ENCODE measurements at places on chromosomes 3 and 15. TPM values are rescaled to one million over a fixed set of nuclear protein-coding genes. Genes with fewer than 3 reads are reported as not detected.
A peak's percentile ranks its signal among the peaks of the same experiment; 100 is the strongest.

DNA sequence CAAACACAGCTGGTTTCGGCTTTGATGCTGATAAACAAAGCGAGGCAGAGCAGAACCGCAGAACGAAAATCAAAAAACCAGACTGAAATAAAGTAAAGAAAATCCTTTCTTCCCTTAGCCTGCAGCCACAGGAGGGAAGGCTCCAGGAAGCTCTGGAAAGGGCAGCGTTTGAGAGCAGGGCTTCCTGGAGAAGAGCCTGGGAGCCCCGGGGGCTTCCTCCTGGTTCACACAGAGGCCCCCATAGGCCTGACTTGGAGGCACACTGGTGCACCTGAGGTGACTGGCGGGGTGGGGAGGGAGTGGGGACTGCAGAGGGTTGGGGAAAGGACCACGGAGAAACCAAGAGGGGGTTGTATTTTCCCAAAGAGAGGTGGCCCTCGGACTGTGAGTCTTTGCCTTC is 98.8 kb upstream of the WNT5A start:
- DNase-seq, result no peak

DNA sequence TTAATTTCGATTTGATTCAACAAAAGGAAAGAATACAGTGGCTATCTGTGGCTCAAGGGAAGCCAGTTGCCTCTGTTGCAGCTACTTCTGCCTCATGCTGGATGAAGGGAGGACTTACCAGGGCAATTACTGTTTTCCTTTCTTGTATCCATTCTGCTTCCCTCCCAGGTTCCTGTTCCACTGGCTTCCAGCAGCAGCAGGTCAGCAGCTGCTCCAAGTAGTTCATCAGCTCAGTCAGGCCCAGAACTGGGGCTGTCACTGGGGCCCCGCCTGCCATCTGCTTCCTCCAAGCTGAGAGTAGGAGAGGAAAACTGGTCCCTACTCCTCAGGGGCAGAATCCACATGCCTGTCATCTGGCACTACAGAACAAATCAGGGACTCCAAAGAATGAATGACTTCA is 48.6 kb upstream of the ULK4 start:
- DNase-seq, result no peak

DNA sequence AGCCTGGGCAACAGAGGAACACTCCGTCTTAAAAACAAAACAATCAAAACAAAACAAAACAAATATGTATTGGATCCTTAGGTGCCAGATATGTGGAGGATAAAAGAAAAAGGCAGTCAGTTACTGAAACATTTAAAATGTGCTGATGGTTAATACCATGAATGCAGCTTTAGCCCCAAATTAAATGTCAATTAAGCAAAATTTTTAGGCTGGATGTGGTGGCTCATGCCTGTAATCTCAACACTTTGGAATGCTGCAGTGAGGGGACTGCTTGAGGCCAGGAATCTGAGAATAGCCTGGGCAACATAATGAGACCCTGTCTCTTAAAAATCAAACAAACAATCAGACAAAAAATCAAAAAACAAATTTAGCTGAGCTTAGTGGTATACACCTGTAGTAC is 8.5 kb upstream of the CHMP2B start:
- DNase-seq, result no peak

GRCh38 chr15:35595656-35596055 is 49.7 kb upstream of the DPH6 start:
- DNase-seq, result no peak

- no peak for DNase-seq
Measured at GRCh38 chr3:82505079-82505756, 743.8 kb upstream of the GBE1 start.

- no peak for DNase-seq
Measured at GRCh38 chr3:177110895-177111294, 86.4 kb downstream of the TBL1XR1 start.

DNA sequence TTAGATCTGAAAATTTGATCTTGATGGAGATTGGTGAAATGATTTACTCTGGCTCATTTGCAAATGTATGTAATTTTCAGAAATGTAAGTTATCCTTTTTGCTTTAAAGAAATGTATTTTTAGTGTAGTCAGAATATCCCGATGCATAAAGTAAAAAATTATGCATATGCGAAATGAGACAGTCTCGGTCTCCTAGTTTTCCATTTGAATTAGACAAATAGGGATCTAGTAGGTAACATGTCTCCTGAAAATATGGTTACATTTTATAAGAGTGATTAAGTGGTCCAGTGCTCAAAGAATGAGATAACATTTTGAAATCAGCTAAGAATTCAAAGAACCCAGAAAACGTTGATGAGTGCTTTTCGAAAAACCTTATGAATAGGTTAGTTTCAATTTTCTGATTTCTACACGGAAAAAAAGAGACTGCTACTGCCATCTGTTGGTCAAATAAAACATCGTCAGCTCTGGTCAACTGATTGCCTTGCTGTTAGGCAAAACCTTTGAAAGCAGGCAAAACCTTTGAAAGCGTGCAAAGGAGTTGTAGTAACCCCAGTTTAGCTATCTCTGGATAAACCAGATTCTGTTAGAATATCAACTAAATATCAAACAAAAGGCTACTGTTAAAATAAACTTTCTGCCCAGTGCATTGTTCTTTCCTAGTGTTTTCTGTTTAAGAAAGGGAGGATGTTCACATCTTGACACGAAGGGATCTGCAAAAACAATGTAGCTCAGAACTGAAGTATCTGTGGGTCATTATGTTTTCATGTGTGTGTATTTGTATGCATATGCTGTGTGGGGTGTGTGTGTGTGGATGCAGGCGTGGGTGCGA is 59.3 kb upstream of the CHMP2B start:
- DNase-seq, result peak; percentile 36

DNA sequence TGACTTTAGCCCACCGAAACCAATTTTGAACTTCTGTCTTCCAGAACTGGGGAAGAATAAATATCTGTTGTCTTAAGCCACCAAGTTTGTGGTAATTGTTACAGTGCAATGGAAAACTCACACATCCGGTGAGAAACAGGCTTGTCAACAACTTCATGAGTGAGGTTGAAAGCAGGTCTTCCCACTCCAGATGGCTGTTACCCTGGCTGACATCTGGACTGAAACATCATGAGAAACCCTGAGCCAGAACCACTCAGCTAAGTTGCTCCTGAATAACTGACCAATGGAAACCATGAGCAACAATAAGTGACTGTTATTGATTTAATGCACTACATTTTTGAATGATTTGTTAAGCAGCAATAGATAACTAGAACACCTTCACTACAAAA is 10.3 kb downstream of the ACSBG1 start:
- no peak for DNase-seq

GRCh38 chr3:73624017-73624820 is 522 bp downstream of the PDZRN3 start:
- no peak for DNase-seq

DNA sequence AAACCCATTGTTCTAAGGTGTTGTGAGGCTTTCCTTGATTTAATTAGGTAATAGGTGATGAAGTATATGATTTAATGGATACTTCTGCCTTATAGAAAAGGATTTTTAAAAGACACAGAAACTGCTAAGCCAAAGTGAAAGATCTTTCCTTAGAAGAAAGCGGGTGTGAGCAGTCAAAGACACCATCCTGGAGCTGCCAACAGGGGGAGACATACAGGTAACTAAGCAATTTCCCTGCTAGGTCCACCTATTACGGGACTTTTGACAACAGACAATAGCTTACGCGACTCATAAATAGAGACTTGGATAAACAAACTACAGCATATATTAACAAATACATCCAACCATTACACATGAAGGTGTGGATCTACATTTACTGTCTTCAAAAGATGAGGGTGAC is 669.5 kb downstream of the SQOR start:
- DNase-seq, result peak; percentile 14

- no peak for DNase-seq
Measured at GRCh38 chr3:131907796-131908195, 127.0 kb downstream of the CPNE4 start.

DNA sequence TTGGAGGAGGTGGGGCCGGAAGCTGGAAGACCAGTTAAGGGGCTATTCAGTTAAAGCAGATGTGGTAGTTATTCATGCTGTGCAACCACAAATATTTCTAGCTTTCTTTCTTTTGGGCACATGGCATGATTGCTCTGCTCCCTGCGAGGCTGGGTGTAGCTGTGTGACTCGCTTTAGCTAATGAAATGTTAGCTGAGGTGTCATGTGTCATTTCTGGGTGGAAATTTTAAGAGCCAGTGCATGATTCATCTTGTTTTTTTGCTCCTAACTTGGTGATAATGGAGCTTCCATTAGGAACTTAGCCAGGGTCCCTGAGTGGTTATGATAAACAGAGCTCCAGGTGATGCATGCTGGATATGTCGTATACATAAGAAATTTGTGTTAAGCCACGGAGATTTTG is 300.6 kb downstream of the SATB1 start:
- DNase-seq, result no peak

DNA sequence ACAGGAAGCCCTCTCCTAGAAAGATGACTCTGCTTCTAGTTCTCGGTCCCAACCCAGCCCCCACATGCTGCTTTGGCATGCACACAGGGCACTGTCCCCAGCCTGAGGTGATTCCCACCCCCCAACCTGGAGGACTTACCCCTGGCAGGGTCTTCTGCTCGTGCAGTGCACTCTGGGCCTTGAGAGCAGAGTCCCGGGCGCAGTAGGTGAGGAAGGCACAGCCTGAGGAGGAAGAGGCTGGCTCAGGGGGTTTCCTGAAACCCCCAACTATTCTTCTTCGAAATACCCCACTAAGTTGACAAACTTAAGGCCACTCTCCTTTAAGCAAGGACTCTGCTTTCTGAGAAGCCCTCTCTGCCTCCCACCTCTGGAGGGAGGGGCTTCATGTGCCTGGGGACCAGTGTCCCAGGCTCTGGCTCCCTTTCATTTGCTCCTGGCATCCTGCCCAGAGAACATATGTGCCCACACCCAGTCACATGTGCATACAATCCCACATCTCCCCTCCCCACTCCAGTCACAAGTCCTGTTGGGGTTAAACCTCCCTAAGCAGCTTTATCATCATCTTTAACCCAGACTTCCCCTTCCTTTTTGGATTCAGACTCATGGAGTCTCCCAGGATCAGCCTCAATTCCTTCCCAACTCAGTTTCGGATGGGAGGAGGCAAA is 4.1 kb downstream of the CELF6 start:
- no peak for DNase-seq

GRCh38 chr15:69576035-69576526 is 123.5 kb downstream of the RPLP1 start:
- DNase-seq, result peak; percentile 68

DNA sequence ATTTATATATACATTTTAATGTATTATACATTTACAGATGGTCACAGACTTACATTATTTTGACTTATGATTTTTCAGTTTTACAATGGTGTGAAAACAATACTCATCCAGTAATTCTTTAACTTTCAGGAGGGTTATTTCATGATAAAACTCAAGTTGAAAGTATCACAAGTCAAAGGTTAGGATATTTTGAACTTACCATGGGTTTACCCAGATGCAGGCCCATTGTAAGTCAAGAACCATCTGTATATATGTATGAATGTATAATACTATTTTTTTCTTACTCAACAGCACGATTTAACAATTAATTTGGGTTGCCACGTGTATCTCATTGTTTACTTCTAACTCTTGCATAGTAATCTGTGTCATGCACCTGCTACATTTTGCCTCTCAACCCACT is 1002.0 kb downstream of the OTOL1 start:
- no peak for DNase-seq

DNA sequence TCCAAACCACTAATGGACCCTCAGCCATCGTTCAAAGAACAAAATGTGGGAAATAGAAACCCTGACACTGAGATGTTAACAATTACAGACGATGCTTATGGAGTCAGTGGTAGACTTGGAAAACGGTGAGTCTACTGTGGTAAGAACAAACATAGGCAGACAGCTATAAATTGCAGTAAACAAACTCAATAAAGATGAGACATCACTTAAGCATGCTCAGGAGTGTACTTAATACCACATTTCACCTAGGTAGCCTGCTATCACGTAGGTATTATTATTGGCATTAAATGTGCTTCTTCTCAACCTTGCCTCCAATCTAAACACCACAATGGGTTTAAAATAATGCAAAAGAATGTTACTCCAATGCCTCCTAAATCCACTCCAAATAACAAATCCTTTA is 2.5 kb downstream of the OSBPL10 start:
- no peak for DNase-seq

GRCh38 chr15:38868326-38869114 is 303.9 kb upstream of the RASGRP1 start:
- peak; percentile 91 for DNase-seq

DNA sequence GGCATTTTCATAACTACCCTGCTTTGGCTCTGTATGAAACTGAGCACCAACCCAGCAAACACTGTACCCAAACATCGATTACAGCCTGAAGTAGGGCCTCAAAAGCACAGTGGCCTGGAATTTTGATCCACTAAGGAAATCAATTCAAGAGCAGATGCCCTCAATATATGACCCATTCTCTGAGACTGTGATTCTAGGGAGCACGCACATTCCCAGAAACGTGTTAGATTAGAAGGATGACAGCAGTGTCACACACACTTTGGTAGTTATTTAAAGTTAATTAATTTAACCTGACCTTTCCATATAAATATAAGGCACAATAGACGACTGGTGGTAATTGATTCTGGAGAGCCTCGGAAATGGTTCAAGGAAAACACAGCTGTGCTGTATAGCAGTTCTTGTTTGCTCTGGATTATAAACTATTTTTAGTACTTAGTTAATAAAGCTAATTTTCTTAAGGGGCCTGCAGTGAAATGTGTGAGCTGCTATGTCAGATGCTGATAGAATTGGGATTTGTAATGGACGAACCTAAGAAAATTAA is 126.3 kb upstream of the ZNF385D start:
- no peak for DNase-seq

DNA sequence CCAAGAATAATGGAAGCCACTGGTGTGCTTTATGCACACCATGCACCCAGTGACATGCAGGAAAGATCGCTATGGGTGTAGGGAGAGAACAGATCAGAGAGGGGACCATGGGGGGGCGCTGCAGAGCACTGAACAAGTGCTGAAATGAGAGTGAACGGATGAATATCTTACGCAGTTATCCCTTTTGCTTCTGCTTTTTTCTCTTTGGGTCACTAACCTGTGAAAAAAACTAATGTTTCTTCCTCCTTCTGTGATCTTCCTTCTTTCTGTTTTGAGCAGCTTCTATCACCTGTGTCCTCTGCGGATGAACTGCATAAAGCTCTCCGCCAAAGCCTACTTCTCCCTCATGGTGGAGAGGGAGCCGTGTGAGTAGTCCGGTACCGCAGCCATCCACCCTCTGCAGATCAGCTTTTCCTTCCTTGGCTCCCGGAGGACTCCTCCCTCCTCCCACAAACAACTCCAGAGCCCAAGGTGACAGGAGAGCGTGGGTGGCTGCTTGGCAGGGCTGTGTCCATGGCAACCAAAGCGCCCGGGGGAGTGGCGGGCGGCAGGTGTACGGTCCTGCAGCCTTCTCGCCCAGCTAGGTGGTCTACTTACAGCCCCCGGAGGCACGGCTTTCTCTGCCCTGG is 106.2 kb downstream of the DGKG start:
- no peak for DNase-seq

Gene FRMD4B
- 21.1 TPM for total RNA-seq

Gene RGMA
- 0.42 TPM for total RNA-seq

Gene ARPP21
- total RNA-seq, result 0.12 TPM

Gene MITF
- total RNA-seq, result 3.3 TPM

Gene RASGRP1
- total RNA-seq, result 0.27 TPM

Gene GOLGA8S
- not detected for total RNA-seq

Gene SLC22A13
- 0.17 TPM for total RNA-seq

Gene ZNF502
- not detected for total RNA-seq

Gene ALDH1A3
- 1.9 TPM for total RNA-seq

Gene ZDHHC19
- total RNA-seq, result not detected
